HS-5 (cell line): ENCODE measurements at places on chromosomes 6 and 20.

GRCh38 chr6:159308198-159308597 lies 139.0 kb downstream of the FNDC1 start:
- no peak for DNase-seq

DNA sequence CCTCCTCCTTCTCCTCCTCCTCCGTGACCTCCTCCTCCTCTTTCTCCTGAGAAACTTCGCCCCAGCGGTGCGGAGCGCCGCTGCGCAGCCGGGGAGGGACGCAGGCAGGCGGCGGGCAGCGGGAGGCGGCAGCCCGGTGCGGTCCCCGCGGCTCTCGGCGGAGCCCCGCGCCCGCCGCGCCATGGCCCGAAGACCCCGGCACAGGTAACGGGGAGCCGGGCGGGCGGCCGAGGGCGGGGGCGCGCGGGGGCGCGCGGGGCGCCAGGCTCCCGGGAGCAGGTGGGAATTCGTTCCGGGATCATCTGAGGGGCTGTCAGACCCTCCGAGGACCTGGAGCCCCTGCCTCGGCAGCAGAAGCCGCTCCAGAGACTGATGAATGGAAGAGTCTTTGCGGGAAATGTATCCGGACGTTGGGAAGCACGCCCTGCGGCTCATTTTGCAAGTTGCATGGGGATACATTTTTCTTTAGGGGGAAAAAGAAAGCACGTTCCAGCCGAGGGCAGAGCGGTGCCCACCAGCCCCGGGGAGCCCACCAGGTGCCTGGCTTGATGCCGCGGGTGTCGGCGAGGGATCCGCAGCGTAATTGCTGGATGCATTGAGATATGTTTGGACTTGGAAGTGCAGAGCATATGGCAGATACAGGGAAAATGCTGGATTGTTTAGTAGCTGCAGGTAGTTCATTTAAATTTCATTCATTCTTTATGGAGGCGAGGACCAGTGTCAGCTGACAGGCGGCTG lies 394 bp downstream of the MYB start:
- no peak for DNase-seq

DNA sequence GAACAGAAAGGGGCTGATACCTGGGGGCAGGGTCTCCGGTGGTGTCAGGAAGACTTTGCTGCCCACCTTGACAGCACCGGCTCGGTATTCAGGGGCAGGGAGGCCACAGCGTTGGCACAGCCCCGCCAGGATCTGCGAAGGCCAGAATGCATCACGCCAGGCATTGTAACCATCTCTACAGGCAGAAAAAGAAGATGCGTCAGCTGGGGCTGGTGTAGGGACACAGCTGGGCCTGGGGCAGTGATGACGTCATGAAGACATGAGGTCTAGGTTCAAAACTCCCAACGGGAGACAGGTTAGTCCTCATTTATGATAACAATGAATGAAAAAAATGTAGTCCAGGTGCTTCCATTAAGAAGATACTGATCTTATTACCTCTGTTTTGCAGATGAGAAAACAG lies 22.0 kb downstream of the ERGIC3 start:
- no peak for DNase-seq

GRCh38 chr20:44785768-44786167 lies 24.6 kb downstream of the RIMS4 start:
- peak; percentile 28 for DNase-seq

DNA sequence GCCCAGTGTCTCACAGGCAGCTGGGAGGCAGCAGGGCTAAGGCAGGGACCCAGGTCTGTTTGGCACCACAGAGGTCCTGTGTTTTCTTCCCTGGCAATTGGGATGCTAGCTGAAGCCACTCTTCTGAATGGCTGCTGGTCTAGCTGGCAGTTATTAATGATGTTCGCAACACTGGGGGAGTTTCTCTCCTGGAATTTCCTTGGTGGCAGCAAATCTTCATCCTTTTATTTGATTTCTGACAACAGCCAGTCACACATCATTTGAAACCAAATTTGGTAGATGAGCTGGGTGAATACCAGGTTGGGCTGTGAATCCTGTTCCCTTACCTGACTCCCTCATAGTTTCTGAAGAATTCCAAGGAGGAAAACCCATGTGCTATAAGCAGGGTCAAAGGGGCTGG lies 40.8 kb upstream of the SLC4A11 start:
- DNase-seq = no peak

DNA sequence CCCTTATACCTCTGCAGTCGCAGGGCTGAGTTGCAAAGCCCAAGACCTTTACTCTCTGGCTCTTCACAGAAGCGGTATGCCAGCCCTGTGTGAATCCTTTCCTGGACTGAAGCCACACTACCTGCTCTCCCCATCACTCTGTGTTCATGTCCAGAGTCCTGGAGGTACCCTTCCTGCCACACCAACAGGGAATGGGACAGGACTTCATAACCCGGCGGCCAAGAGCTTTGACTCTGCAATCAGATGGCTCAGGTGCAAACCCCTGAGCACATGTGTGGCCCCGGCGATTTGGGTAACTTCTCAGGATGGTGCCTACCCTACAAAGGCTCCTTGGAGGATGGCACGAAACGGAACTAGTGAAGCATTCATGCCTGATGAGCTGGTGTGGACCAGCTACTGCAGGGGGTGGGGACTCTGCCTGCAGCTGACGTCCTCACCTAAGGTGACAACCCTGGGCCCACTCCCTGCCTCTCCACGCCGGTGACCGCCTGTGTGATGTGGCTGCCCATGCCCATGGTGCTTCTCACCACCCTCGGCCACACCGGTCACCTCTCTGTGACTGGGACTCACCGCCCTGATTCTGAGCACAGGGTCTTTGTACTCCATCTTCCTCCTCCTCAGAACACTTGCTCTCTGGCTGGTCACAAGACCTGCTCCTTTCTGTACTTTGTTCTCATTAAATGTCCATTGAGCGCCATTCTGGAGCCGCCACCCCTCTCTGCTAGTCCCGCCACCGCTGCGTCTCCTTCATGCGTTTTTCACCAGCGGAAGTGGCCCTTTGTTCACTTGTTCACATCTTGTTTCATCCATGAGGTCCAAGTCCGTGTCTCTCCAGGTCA lies 116.7 kb downstream of the SULF2 start:
- DNase-seq = no peak

DNA sequence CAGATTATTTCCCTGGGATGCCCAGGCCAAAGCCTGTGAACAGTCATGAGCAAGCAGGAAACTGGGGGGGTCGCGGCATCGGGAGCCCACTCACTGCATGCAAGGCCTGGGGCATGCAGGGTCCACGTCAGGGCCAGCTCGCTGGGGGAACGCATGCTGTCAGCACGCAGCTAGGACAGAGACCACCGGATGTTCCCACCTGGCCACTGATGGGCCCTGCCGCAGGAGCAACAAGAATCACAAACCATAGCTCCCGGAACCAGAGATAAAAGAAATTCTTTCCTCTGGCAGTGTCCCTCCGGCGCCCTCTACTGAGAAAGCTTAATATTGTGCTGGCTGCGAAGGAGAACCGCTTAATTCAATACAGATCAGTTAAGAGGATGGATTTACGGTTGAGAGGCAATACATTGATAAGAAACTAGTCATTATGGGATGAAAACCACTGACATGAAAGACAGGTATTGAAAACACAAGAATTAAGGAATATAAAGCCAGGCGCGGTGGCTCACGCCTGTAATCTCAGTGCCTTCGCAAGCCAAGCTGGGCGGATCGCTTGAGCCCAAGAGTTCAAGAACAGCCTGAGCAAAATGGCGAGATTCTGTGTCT lies 32.6 kb downstream of the C6orf15 start:
- DNase-seq = no peak

- DNase-seq = no peak
Measured at GRCh38 chr6:6407071-6407741, 86.7 kb upstream of the F13A1 start.

DNA sequence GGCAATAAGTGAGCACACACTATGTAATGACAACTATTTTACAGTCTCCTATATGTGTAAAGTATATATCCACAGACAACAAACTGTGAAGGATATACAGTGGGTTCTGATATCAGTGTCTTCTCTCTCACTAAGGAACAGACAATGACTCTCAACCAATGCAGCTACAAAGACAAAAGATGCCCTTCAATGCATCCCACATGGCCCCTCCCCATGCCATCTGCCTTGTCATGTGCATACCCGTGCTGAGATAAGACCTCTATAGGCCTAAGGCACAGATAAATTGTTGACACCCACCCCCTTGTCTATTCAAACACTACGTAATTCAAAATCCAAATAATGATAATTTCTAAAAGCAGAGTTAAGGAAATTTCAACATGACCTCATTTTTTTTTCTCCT lies 1123.5 kb upstream of the MAP3K7 start:
- no peak for DNase-seq

DNA sequence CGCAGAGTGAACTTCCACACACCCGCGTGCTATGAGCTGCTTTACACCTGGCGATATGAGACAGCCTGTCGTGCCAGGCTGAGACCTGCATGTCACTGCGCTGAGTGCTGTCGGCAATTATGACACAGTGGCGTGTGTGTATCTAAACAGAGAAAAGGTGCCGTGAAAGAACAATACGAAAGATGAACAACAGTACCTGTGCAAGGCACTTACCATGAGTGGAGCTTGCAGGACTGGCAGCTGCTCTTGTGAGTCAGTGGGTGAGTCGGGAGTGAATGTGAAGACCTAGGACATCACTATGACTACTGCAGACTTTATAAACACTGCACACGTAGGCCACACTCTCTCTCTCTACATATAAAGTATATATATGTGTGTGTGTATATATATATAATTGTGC lies 68.5 kb upstream of the DUSP22 start:
- DNase-seq = no peak

GRCh38 chr6:5997420-5997987 lies 9.2 kb downstream of the NRN1 start:
- no peak for DNase-seq

DNA sequence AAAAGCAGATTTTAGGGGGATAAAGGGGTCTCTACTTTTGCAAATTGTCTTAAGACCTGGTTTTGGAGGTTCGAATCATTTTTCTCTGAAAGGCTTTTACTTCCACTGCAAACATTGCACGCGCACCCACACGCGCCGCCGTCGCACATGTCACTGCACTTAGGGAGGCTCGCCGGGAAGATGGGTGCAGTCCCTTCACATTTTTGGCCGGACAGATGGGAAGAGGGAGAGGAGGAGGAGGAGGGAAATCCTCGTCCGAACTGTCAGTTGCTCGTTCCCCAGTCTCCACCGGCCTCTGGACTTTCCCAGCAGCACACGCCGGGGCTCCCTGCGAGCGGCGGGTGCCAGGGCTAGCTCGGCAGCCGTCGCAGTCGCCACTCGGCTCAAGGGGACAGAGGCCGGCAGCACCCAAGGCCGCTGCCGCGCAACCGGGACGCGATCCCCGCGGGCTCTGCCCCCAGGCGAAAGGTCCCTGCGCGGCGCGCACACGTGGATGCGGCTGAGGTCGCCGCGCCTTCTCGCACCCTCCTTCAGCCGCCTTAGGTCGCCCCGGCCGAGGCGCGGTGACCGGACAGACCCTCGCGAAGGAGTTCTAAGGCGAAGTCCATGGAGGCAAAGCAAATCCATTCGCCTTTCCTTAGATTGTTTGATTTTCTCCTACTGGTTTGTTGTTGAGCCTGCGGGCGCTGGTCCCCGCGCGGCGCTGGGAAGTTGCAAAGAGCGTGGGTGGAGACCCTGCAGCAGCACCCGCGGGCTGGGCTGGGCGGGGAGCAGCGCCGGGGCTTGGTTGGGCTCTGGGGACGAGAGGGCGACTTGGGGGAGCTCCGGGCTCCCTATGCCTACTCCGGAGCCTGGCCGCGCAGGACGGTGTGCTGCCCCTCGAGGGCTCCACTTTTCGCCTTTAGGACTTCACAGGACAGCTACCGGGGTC lies 1.2 kb downstream of the MYB start:
- DNase-seq = no peak

- peak; percentile 74 for DNase-seq
Measured at GRCh38 chr6:15504581-15505350, 158.1 kb downstream of the DTNBP1 start.

DNA sequence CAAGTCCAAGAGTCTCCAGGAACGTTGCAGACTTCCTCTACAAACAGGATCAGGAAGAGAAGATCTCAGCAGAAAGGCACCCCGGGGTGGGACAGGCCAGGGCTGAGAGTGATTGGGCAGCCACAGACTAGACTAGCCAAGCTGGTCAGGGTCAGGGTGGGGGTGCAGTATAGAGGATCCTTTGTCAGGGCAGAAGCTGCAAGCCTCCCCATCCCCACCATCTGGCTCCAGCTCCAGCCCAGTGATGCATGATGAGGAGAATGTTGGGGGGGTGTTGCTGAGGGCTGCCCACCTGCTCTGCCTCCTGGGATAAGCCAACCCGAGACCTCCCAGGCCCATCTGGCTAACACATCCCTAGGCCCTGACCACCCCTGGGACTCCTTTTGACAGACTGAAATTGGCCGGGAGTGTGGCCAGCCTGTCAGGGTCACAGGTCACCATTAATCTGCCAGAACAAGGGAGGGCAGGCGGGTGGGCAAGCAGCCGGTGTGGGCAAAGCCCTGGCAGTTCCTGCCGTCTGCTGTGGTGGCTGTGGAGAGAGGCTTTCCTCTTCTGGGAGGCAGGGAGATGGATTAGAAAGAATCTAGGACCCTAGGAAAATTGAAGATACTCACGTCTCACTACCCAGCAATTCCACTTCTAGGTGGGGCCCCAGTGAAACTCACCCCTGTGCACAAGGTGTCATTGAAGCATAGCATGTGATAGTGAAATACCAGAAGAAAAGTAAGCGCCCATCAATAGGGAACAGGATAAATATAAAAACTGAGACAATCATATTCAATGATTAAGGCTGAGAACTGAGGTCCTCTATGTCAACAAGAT lies 22.1 kb upstream of the SNTA1 start:
- no peak for DNase-seq

DNA sequence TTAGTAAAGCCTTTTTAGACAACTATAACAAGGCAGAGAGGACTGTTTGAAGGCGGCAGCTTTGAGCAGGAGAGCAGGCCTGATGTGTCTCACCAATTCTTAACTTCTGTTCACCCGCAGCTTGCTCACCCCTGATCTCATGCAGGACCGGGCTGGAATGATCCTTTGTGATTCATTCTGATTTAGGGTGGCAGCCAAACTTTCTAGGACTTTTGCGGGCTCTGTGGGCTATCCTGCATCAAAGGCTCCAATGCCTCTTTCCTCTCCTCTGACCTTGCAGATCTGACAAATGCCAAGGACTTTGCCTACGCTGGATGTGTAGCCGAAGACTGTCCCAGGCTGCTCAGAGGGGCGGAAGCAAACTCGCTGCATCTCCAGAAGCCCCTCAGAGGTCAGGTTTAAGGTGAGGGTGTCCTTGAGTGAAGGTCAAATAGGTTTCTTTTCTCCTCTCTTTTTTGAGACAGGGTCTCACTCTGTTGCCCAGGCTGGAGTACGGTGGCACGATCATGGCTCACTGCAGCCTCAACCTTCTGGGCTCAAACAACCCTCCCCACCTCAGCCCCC lies 72.3 kb downstream of the VEGFA start:
- peak; percentile 35 for DNase-seq

GRCh38 chr20:37535443-37536132 lies 7.9 kb upstream of the BLCAP start:
- no peak for DNase-seq

GRCh38 chr6:4496284-4496683 lies 279.9 kb upstream of the CDYL start:
- DNase-seq = no peak
